Activated naive CD4-positive, alpha-beta T cell treated with anti-CD3 and anti-CD28 coated beads, Interleukin-2, amount 50 U/mL, for 72 hours (primary cell): ENCODE measurements at places on chromosomes 7 and 10.

GRCh38 chr7:129457101-129457500 is 22.9 kb downstream of the STRIP2 start:
- DNase-seq, result no peak

DNA sequence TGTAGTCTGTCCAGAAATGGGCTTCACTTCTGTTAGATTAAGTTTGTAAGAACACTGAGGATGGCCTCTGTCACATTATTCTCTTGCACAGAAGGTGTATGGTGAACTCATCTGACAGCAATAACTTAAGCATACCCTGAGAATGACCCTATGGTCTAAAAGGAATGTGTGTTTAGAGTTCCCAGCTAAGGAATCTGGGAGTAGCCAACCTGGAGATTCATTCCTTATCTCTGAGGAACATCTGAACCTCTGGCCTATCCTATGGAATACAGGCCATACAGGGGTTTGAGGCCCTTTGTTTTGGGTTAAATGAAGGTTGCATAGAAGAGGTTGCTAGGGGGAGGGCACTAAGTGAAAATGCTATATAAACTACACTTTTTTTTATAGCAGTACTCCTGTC is 41.4 kb downstream of the LAMB4 start:
- DNase-seq, result no peak

DNA sequence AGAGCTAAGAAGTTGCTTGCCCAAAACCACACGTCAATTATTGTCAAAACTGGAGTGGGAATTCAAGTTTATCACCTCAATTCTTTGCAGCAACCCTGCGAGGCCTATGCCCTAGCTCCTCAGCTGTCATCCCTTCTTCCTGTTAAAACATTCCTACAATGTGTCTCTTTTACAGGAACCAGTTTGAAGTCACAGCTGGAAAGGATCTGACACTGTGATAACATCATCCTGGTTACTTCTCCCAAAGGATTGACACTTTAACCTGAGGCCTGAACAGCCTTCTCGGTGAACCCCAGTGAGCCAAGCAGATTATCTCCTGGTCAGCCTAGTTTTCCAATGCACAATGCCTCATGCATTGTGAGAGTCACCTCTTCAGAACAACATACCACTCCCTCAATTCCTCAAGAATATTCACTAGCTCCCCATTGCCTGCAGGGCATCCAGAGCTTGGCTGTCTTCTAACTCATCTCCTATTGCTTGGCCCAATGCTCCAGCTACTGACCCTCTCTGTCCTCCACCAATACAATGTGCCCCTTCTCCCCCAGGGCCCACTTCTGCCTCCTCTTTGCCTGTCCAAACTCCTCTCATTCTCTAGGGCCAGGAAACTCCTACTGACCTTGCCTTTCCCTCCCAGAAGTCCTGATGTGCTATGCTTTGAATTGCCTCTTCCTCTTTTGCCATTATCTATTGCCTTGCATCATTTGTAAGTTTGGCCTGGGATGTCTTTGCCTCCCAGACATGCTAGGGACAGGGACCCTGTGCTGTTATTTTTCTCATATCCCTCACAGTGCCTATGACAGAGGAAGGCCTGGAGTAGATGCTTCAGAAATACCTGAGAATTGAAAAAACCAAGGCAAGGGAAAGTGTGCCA is 10.4 kb upstream of the DLG5 start:
- DNase-seq, result no peak

- DNase-seq, result no peak
These were observed 98.8 kb downstream of the SDK1 start for GRCh38 chr7:3399858-3400257.

GRCh38 chr10:34139559-34139958 is 675.5 kb downstream of the PARD3 start:
- no peak for DNase-seq

- no peak for DNase-seq
These were observed 98.2 kb upstream of the PITRM1 start for GRCh38 chr10:3270577-3271316.

DNA sequence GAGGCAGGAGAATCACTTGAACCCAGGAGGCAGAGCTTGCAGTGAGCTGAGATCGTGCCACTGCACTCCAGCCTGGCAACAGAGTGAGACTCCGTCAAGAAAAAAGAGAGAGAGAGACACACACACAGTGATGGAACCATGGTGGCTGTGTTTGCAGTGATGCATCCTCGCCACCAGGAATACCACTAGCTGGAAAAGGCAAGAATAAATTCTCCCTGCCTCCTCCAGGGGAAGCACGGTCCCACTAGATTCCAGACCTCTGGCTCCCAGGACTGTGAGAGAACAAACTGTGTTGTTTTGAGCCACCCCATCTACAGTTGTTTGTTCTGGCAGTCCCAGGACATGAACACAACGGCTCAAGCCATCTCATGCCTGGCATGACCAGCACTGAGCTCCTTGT is 320.3 kb upstream of the FOXK1 start:
- no peak for DNase-seq

DNA sequence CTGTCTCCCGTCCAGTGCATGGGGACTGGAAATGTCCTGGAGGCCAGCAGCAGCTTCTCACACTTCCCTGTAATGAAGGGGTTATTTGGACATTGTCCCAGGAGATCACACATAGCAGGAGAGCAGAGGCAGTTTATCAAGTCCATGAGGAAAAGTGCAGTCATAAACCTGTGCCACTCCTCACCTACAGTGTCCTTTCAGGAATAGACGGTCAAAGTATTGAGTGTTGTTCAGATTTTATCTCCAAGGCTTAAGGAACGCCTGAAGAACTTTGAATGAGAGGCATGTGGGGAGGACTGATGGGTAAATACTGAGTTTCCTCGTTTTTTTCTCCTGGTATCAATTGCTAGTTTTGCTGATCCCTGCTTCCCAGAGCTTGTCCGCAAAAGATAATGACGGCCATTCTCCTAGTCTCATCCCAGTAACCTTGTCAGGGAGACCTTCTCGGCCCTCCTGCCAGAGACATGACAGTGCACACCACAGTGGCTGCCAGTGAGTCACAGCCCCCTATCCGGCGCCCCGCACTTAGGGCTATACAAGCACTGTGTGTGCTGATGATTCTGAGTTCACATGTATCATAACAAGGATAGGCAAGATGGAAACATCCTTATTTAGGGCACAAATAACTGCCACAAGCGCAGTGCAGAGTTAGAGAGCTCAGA is 495.5 kb upstream of the MGMT start:
- no peak for DNase-seq

DNA sequence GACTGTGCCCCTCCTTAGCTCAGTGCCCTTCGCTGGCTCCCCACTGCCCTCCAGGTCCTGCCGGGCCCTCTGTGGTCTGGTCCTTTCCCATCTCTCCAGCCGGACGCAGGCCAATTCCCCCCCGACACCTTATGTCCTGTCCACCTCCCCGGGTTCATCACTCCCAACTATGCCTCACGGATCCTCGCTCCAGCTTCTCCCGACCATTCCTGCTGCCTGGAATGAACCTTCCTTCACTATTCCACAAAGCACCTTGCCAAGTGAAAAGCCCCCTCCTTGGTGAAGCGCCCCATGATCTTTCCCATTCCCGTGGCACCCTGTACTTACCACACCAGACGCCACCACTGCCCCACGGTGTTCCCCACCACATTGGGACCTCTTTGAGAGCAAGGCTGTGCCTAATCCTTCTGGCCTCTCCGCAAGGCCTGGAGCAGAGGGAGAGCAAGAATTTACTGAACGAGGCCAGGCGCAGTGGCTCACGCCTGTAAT is 47.2 kb downstream of the TMEM270 start:
- no peak for DNase-seq

- no peak for DNase-seq
These were observed 382.8 kb upstream of the POM121L12 start for GRCh38 chr7:52652621-52653020.

DNA sequence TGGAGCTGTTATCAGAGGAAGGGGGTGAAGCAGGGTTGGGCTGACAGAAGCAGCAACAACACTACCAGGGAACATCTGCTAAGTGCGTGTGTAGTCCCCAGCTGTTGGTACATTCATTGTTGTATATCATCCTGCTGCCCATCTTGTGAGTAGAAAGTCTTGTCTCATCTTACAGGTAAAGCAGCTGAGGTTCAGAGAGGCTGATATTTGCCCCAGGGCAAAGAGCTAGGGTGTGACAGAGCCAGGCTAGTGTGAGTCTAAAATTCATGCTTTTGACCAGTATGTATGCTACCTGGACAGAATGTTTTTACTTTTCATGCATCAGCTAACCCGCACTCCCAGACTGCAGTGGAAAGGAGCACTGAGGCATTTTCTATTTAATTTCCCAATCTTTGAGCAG is 221.6 kb downstream of the STK31 start:
- no peak for DNase-seq

GRCh38 chr10:29596826-29597225 is 37.9 kb downstream of the SVIL start:
- no peak for DNase-seq

GRCh38 chr7:17640730-17641377 is 299.4 kb downstream of the SNX13 start:
- DNase-seq, result no peak

DNA sequence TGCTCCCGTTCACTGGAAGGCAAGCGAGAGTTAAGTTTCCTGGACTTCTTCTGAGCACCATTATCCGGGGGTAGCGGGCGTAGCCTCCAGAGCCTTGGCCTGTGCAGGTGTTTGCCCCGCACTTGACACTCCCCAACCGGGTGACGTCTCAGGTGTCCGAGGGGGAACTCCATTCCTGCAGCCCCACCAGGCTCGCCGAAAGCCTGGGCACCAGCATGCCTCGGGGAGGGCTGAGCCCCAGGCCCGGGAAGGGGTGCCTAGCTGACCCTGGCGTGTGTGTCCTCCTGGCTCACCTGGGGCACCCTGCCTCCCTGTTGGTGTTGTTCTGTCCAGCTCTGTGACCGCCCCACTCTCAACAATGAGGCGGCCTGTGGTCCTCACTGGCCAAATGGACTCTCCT is 109.4 kb upstream of the GPR26 start:
- no peak for DNase-seq

- DNase-seq, result no peak
These were observed 77.3 kb downstream of the CDC14C start for GRCh38 chr7:49001610-49002033.

GRCh38 chr10:24418532-24418931 is 209.6 kb downstream of the KIAA1217 start:
- DNase-seq, result no peak

DNA sequence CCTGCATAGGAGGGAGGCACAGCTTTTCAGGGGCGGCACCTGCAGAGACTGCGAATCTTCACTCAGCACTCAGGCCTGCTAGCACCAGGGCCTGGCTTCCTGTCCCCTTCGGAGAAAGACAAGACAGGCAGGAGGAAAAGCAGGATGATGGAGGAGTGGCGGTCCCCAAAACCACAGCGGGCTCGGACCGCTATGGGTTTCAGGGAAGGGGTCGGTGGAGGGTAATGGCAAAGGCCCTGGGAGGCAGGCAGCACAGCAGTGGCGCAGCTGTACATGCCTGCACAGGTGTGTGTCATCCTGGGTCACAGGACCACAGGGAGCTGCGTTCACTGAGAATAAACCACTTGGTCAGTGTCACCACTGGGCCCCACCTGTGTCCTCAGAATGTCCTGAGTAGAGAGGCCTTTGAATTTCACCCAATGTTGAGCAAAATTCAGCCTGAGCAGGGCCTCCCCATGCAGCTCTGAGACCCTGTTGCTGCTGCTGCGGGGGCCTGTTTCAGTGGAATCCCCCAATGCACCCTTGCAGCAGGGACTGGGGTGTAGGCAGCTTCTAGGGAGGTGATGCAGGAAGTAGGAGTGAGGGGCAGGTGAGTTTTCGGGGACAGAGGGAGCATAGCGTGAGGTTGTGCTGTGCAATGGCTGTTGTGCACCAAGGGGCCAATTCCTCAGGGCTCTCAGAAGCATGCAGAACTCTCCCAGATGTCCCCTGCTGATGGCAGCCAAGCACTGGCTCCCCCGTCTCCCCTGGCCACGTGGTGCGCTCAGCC is 90.6 kb upstream of the PPP2R2D start:
- DNase-seq, result no peak

GRCh38 chr7:154427533-154427932 is 375.3 kb downstream of the DPP6 start:
- no peak for DNase-seq

DNA sequence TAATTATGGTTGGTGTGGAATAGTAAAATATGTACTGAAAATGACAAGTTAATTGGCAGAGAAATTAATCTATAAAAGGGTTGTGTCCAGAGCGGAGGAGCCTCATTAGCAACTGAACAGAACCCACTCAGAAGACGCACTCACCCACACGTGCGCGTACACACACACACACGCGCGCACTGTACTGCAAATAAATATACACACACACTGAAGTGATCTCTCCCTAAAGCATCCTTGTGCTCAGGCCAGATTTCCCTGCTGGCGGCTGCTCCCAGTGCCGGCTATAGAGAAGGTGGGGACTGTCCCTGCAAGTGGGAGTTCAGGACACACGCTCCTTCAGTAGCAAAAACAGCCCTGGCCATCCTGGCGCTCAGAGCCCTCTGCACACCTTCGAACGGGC is 85.2 kb downstream of the CHST15 start:
- no peak for DNase-seq

GRCh38 chr7:127995881-127996215 is 35.4 kb downstream of the LRRC4 start:
- no peak for DNase-seq

- DNase-seq, result no peak
These were observed 28.1 kb upstream of the ELN start for GRCh38 chr7:73999664-74000435.

DNA sequence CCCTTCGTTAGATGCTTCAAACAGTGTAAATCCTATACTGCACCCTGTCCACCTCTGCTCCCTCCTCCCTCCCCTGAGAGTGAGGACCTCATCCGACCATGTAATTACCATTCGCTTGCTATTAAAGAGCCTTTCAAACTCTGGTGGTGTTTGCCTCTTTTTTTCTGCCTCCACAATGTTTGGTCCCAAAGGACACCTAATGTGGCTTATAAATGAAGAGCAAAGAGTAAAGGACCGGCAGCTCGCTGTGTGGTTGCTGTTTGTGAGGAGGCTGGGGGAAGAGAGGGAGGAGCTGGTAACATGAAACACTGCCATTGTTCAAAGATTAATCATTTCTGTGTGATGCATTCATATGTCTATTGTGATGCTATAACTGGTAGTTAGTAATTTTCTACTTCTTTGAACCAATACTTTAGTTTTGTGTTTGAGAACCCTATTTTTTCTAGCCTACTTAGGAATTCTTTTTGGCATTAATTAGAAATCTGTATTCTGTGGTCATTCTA is 27.9 kb downstream of the MTURN start:
- peak; percentile 29 for DNase-seq

GRCh38 chr7:20865684-20866083 is 79.0 kb upstream of the SP8 start:
- no peak for DNase-seq

- no peak for DNase-seq
These were observed 165.2 kb upstream of the PODXL start for GRCh38 chr7:131721660-131722059.
